Stimulated activated CD8-positive, alpha-beta memory T cell treated with anti-CD3 and anti-CD28 coated beads, Interleukin-2, amount 100 ng/mL, for 1 hour (primary cell): ENCODE measurements at places on chromosomes 3 and 15.

GRCh38 chr15:25134546-25134945 is 179.8 kb downstream of the SNRPN start:
- DNase-seq: no peak

DNA sequence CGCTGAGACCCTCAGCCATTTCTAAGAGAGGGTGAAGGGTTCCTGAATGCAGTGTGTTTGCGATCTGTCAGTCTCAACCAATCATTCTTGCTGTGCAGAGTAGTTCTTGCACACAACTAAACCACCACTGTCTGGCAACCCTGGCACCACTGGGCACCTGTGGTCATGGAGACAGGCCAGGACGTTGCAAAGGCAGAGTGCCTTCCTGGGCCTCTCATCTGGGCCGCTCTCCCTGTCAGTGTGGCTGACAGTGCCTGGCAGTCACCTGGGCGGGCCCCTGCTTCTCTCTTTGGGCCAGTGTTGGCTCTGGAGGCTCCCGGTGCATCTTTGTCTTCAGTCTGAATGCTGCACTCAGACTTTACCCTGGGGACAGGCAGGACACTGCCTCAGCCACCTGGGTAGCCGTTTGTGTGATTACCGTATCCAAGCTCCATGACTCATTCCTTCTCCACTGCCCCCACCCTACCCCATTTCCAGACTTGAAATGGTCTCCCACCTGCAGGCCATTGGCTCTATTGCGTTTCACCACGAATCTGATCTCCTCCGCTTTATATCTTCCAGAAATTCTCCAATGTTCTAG is 104.6 kb upstream of the KLF13 start:
- no peak for DNase-seq

GRCh38 chr3:156643729-156644389 is 30.5 kb upstream of the TIPARP start:
- DNase-seq: no peak

GRCh38 chr3:76664816-76665215 is 375.1 kb upstream of the ROBO2 start:
- no peak for DNase-seq

GRCh38 chr3:170869645-170870593 is at the start of gene RPL22L1:
TSS of gene RPL22L1 (minus strand) at chr3:170870195. CDS start at chr3:170870167, 28 bp downstream.
- DNase-seq: peak; percentile 86

DNA sequence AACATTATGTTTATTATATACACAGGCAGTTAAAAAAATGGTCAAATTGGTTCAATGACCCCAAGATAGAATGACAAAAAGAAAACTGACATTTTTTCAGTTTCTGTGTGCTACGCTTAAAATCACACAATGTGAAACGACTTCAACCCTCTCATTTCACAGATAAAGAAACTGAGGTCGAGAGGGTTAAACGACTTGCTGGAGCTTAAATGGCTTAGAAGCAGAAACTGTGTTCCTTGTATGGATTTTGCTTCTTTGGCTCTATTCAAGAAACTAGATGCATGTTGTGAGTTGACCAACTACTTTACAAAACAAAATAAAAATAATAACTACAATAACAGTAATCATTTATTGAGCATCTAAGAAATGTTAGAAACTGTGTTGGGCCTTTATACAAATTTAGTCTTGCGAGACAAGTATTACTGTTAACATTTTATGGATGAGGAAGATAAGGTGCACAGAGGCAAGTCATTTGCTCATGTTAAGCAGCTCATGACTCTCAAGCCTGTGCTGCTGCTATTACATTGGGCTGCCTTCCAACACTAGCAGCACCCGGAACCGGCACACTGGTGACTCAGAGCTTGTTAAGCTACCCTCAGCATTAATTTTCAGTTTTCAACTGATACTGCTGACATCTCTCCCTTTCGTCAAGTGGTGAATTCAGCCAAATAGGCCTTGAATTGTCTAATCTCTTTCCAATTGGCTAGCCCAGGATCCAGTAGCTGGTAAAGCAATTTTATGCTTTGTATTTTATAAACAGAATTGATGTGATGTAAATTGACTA is 487.6 kb downstream of the NAALADL2 start:
- no peak for DNase-seq

- DNase-seq: no peak
Measured at GRCh38 chr15:69128667-69129311, 31.6 kb upstream of the GLCE start.

DNA sequence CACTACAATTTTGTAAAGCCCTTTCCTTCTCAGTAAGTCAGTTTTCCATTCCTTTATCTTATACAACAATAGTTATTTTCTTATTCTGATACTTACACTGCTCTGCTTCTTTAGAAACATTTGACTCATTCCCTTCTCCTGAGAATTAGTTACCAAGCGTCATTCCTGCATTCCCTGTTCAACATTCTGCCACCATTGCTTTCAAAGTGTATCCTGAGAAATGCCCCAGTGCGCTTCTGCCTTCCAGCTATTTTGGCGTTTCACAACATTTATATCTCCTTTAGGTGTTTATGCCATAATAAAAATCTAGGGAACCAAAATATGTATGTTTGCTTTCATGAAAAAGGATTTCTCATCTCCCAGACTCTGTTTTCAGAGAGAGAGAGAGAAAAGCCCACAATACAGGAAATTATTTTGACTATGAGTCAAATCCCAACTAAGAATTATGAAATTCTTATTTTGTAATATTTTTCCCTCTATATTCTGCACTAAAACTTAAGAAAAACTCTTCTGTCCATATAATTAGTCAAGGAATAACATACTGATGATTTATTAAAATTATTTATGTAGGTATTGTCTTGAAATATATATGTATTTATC is 118.2 kb upstream of the RAP2B start:
- no peak for DNase-seq

DNA sequence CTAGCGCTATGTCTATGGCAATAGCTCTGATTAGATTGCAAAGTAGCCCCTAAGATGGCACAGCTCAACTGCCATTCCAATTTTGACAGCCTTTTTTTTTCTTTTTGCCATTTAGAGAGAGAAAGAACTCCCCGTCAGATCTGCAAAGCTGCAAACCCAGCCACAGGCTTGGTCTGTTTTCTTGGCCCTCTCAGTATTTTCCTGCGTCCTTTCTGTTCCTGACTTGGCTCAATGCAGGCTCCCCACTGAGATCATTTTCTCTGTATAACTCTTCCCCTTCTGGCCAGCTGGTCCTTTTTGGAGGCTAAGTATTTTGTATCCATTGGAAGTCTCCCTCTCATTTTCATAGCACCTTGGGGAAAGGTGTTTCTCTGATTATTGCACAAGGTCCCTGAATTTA is 386.7 kb downstream of the UNC13C start:
- DNase-seq: no peak

GRCh38 chr15:38217788-38218609 is 34.6 kb upstream of the SPRED1 start:
- no peak for DNase-seq

DNA sequence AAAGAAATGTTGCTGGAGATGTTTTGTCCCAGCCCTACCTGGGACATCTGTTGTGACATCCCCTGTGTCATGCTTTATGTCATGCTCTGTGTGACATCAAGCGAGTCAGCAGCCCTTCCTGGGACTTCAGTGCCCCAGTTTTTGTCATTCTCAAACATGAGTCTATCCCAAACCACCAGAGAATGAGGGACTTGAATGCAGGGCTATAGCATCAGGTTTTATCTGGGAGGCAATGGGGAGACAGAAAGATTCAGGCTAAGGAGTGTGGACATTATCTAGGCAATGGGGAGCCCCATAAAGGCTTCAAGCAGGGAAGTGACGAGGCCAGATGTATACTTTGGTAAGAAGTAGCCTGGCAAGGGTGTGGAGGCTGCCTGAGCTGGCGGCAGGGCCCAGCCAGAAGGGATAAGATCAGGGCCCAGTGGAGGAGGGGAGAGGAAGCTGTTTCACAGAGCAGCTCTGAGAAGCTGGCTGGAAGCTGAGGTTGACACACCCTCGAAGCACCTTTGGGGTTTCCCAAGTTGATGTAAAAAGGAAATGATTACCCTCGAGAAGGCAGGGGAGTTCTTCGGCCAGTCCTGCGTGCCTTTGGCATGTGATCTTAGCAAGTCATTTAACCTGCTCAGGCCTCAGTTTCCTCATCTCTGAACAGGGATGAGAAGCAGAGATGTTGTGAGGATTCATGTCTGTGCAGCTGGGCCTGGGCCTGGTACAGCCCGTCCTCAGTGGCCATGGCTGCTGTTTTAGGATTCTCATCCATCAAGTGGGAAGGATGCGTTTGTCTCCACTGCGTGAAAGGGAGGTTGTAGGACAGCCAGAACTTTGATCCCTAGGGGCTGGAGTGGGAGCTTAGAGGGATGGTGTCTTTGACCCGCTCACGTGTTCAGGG is 34.3 kb downstream of the IRAK2 start:
- peak; percentile 54 for DNase-seq

DNA sequence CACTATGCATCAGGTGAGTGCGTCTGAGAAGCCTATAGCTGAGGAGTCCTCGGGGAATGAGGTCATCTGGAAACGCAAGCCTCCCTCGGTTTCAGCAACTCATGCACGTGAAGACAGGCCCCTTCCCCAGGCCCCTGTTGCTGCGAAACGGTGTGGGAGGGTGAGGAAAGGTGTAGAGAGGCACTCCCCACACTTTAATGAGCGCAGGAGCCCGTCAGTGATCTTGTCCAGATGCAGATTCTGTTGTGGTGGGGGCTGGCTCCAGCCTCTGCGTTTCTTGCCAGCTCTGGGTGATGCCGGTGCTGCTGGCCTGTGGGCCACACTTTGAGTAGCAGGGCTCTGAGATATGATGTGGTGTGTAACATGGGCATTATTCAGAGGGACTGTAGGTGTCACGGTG is 38.6 kb upstream of the LACTB start:
- no peak for DNase-seq

GRCh38 chr15:79166311-79166955 is 75.9 kb upstream of the RASGRF1 start:
- no peak for DNase-seq

DNA sequence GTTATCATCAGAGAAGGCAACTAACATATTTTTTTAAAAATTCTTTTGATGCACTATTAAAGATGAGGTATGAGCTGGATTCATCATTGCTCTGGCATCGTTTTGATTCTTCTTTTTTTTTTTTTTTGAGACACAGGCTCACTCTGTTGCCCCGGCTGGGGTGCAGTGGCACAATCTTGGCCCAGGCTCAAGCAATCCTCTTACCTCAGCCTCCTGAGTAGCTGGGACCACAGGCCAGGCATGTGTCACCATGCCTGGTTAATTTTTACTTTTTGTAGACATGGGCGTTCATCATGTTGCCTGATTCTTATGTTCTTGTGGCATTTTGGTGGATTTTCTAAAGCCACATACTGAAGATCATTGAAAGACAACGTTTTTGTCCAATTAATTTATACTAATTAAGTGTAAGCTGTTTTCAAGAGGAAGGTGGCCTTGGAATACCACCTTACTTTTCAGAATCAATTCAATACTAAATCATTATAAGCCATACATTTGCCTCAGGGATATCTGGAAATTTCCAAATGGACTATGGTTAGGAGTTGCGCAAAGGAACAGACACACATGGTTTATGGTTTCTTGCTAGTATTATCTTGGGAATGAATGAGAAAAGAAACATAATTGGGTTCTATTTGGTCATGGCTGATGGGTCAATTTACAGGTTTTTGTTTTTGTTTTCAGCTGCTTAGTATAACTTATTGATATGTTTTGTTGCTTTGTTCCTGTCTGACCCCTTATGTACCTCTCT is 22.8 kb downstream of the SLC28A2 start:
- no peak for DNase-seq

DNA sequence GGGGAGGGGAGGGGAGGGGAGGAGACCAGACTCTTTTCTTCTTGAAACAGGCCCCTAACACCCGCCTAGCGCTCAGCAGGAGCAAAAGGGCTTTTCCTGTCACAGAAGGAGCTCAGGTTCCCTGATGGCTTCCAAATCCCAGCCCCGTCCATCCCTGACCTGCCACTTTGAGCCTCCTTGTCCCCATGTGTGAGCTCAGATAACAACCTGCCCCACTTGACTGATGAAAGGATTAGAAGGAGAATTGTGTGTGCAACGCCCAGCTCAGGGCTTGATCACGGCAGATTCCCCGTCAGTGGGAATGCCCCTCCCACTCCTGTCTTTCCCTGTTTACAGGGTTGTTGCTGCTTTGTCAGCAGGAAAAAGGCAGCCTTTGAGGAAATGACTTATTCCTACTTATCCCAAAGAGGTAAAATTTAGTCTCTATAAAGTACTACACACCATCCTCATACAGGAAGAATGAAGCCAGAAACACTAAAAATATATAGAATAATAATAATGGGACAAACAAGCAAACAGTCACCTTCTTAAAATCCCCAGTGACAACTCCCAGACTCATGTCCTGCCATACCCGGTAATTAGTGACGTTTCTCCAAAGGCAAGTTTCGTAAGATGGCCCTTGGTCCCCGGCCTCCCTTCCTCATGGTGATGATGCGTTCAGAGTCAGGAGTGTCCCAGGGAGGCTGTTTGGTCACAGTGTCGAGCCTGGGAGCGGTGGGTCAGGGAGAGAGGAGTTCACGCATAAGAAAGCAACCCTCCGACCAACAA is 6.1 kb upstream of the LRRC15 start:
- no peak for DNase-seq

DNA sequence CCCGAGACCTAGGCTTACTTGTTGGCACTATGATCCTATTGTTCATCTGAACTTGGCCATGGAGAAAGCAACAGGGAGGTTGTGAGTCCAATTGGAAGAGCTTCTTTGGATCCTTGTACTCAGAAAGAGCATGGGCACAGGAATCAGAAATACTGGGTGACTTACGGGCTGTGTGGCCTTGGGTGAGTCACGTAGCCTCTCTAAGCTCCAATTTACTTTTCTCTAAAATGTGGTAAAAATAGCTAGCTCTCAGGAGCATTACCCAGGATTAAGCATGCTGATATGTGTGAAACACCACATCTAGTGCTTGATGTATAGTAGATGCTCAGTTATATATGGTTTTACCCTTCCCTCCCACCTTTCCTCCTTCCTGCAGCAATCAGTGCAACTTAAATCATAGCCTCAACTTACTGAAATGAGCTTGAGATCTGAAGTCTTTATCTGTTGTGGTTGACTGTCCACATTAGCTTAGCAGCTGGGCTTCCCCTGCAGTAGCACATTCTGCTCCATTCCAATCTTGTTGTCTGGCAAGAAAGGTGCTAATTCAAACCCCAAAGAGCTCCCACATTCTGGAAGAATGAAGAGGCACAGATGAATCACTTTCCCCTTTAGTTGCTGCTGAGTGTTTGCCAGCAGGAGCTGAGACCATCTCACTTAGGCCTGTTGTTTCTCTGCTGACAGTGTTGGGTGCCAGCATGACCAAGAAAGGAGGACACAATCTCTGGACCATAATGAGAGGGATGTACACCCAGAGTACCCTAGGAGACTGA is 299.1 kb upstream of the TRIM42 start:
- no peak for DNase-seq

- DNase-seq: no peak
Measured at GRCh38 chr3:139204728-139205127, 139.1 kb upstream of the MRPS22 start.

- peak; percentile 28 for DNase-seq
Measured at GRCh38 chr15:80455668-80456442, 51.7 kb downstream of the ARNT2 start.
